Activated CD8-positive, alpha-beta memory T cell treated with anti-CD3 and anti-CD28 coated beads, Interleukin-2, amount 10 ng/mL, durations not matched to agents 7 days and 5 days (primary cell): ENCODE measurements at places on chromosomes 7 and 10. TPM values are rescaled to one million over a fixed set of nuclear protein-coding genes. Genes with fewer than 3 reads are reported as not detected.

TMEM168 gene
- 18.0 TPM for total RNA-seq

RGR gene
- total RNA-seq, result not detected

OR9A2 gene
- total RNA-seq, result not detected

SEC61G gene
- total RNA-seq, result 105 TPM

EIF4H gene
- total RNA-seq, result 278 TPM

BAZ1B gene
- total RNA-seq, result 129 TPM

SPDYE3 gene
- total RNA-seq, result not detected

EBLN1 gene
- total RNA-seq, result not detected

UCN3 gene
- total RNA-seq, result not detected

CALML5 gene
- total RNA-seq, result not detected

GIMAP1 gene
- 12.4 TPM for total RNA-seq

PDZD7 gene
- total RNA-seq, result 0.59 TPM

SEC61A2 gene
- total RNA-seq, result 16.1 TPM

DNAJC12 gene
- 40.8 TPM for total RNA-seq

SPDYE16 gene
- not detected for total RNA-seq

PTPRZ1 gene
- total RNA-seq, result not detected

LRRC61 gene
- total RNA-seq, result 25.3 TPM

CHN2 gene
- 12.6 TPM for total RNA-seq

CYP2W1 gene
- not detected for total RNA-seq

STEAP1B gene
- 0.37 TPM for total RNA-seq

SFTPA1 gene
- total RNA-seq, result not detected

GRID2IP gene
- 0.14 TPM for total RNA-seq
